ENCODE measurements at places on chromosomes 6 and 20.

DNA sequence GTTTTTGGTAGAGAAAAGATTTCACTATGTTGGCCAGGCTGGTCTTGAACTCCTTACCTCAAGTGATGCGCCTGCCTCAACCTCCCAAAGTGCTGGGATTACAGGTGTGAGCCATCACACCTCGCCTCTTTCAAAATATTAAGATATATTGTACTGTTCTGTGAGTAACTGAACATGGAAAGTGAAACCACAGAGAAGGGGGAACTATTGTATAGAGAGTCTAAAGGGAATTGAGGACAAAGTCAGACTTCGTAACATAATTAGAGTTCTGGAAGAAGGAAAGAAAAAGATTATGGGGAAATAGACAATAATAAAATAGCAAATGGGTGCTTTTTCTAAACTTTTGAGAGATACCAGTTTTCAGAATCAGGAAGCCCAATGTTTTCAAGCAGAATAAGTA lies 17.4 kb upstream of the AKAP7 start:
- no peak for DNase-seq
- H3K4me1 ChIP-seq: no peaks in the 10 kb centered on the region
- H3K4me3 ChIP-seq: no peak overlapping the region
- H3K36me3 ChIP-seq: no peaks in the 10 kb centered on the region

GRCh38 chr6:147173675-147174308 lies 30.4 kb upstream of the STXBP5 start:
- no peak overlapping the region for H3K4me3 ChIP-seq
- H3K27ac ChIP-seq: no peak overlapping the region
- no peak for DNase-seq
- no peaks in the 10 kb centered on the region for H3K36me3 ChIP-seq

DNA sequence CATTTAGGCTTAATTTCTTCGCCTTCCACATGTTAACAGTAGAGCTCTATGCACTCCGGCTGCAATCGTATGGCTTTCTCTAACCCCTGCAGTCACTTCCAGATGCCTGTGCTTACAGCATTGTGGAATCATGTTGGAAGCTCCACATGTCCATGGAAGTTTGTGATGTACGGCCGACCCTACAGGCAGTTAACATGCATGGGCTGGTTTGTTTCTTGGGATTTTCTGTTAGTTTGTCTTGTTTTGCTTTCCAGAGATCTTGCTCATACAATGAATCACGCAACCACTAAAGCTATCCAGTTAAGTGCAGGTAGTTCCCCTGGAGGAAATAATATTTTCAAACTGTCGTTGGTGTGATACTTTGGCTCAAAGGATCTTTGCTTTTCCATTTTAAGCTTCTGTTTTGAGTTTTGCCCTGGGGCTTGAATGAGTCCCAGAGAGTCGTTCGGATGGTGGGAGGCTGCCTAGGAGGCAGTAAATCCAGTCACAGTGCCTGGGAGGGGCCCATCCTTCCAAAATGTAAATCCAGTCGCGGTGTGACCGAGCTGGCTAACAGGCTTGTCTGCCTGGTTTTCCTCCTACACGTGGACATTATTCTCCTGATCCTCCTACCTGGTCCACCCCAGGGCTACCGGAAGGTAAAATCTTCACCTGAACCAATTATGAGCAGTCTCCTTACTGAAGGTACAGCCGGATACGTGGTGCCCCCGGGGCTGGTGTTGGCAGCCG lies 225.9 kb downstream of the SMOC2 start:
- no peak for DNase-seq
- H3K27me3 ChIP-seq: no peaks in the 10 kb centered on the region
- no peak overlapping the region for H3K27ac ChIP-seq
- H3K4me3 ChIP-seq: no peak overlapping the region
- no peaks in the 10 kb centered on the region for H3K4me1 ChIP-seq

GRCh38 chr20:44615169-44615791 lies 32.9 kb downstream of the PKIG start:
- peaks cover 72% of the 10 kb centered on the region for H3K36me3 ChIP-seq
- DNase-seq: no peak
- peak overlapping the region; percentile 65 for H3K27ac ChIP-seq
- peaks cover 40% of the 10 kb centered on the region for H3K4me1 ChIP-seq

DNA sequence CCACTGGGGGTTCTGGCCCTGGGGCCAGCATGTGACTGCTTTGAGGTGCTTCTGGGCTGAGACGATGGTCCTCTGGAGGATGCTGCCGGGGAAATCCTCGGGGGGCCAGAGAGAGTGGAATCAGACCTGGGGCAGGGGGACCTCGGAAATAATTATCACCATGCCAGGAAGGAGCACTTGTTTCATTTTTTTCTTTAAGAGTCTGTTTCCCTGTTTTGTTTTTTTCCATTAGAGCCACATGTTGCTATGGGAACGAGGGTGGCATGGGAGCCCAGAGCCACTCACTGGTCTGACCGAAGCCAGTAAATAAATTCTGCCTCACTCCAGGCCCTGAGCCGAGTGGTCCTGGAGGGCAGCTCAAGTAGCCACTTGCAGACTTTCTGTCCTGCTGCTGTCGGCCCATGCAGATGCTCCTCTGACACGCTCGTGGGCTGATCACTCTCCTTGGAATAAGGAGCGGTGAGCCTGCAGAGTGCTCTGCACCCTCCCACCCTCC lies 365.1 kb downstream of the ZFAND3 start:
- H3K27me3 ChIP-seq: no peaks in the 10 kb centered on the region
- no peak for DNase-seq
- H3K4me1 ChIP-seq: no peaks in the 10 kb centered on the region
- no peak overlapping the region for H3K4me3 ChIP-seq
- H3K27ac ChIP-seq: no peak overlapping the region

GRCh38 chr6:135535989-135536414 lies 38.5 kb upstream of the AHI1 start:
- no peaks in the 10 kb centered on the region for H3K36me3 ChIP-seq
- H3K27me3 ChIP-seq: no peaks in the 10 kb centered on the region
- no peak overlapping the region for H3K4me3 ChIP-seq
- H3K27ac ChIP-seq: no peak overlapping the region
